ENCODE measurements at places on chromosomes 1 and 21.

DNA sequence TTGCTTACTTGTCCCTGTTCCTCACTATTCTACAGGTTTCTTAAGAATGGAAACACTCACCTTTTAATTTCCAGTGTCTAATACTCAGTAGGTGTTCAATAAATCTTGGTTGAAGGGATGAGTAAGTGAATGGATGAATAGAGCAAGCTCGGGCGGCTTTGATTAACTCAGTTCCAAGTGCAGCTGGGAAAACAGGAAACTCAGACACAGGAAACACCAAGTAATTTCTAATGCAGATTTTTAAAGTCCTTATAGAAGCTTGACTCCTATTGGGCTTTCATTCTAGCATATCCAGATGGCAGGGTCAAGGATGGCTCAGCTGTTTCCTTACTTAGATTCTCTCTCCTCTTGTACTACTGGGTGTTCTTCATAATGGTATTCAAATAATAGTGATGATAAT lies 14.0 kb downstream of the CAMK1G start:
- no peak for ATAC-seq

- ATAC-seq: no peak
Observed at GRCh38 chr21:31351960-31352359, 7.9 kb upstream of the TIAM1 start.

DNA sequence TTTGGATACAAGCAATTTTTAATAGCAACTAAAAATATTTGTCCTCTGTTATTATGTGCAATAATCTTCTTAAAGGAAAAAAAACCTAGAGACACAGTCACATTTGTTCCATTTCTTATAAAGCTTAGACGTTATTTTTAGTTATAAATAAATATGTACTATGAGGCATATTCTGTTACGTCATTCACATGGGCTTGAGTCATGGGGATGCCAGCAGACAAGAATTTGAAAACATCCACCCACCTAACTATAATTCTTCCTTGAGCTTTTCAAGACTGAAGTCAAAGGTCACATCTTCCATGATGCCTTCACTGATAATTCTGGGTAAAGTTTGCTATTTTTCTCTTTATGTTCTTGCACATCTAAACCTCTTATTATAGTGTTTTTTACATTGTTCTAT lies 268.8 kb downstream of the KCTD3 start:
- ATAC-seq: no peak

- ATAC-seq: no peak
Observed at GRCh38 chr1:229717786-229718576, 91.9 kb downstream of the URB2 start.

- ATAC-seq: no peak
Observed at GRCh38 chr1:94004924-94005323, 95.7 kb upstream of the GCLM start.

DNA sequence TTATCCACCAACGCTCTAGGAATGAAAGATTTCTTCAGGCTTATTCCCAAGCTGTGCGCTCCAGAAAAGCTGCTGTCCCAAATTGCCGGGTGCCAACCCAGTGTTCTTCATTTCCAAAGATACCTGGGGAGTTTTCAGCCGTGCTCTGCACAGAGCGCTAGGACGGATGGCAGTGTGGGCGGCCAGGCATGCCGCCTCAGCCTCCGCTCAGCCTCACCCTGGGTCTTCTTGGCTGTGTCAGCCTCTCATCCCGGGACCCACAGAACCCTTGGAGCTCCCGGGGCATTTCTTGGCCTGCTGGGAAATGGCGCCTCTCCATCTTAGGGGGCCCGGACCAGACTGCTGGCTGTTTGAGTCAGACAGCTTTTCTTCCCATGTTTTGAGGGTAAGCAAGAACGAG lies 116.9 kb upstream of the SLC25A33 start:
- no peak for ATAC-seq

- ATAC-seq: no peak
Observed at GRCh38 chr1:208202333-208202995, 41.7 kb downstream of the PLXNA2 start.

Data from activated CD4-positive, CD25-positive, alpha-beta regulatory T cell treated with anti-CD3 and anti-CD28 coated beads, Interleukin-2, amount 50 U/mL, for 24 hours (primary cell).